ENCODE measurements at places on chromosomes 3 and 15.

DNA sequence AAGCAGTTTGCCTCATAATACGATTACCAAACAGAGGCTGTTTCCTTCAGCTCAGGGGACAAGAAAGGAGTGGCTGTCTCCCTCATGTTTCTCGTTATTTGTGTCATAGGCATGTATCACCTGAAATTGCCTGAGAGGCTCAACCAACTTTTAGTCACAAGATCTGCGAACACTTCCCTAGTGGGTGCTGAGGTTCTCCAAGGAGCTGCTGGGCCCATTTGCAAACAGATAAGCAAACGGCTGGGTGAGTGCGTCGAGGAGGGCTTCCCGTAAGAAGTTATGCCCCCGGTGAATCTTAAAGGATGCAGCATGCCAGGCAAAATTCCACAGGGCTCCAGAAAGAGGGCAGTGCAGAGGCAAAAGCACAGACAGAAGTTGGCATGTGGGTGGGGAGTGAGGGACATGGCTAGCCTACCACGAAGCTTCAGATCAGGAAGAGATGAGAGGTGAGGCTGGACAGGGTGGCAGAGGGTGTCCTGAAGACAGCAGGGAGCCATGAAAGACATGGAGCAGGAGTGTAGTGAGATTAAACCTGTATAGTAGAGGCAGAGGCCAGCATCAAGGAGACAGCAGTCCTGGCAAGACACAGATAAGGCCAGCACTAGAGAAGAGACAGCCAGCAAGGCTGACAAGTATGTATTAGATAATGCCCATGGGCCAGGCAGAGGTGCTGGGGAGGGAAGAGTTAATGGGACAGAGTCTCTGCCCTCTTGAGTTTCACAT, 4.0 kb upstream of the GP9 start:
- DNase-seq, result no peak

- no peak for DNase-seq
Observed at GRCh38 chr3:35929158-35929557, 289.8 kb downstream of the ARPP21 start.

DNA sequence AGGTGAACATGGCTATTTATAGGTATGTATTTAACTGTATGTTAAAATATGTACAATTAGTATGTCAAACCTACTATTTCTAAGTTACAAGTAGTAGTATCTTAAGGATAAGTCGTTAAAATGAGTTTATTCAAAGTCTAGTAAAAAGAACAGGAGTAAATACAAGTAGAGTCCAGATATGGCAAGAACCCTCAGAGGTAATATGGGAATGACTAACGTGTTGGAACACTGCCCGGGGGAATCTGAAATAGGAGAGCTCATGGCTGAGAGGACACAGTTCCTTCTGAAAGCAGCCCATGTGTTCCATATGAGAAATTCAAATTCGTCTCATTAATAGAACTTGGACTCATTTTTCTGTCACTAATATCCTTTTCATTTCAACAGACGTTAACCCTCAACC, 158.8 kb downstream of the CLSTN2 start:
- no peak for DNase-seq

DNA sequence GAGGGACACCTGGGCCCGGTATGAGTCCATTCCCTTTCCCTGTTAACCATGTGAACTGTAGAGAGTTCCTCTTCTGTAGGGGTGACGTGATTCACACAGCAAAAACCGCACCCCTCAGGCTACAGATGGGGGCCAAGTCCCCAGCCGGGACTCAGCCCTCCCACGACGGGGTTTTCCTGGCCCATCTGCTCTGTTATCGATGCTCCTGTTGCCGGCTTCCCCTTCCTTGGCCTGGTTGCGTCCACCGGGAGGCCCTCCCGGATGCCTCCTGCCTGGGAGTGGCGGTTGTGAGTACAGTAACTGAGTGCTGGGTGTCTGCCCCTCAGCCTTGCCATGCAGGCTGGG, 817 bp upstream of the PLXNA1 start:
- peak; percentile 47 for DNase-seq

DNA sequence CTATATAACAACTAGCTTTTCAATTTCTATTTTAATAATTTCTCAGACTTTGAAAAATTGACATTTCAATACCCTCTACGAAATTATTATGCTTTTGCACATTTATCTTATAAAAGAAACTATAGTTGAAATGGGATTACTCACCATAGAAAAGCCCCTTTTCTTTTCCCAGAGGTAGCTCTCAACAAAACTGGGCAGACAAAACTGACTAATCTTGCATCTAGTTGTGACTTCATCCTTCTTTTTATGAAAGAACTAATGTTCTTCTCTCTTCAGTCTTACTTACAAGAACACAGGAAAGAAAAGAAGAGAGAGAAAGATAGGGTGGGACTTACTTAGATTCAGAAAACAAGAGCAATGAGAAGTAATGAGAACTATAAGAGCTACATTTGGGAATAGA, 61.0 kb downstream of the GPR160 start:
- no peak for DNase-seq

- no peak for DNase-seq
Observed at GRCh38 chr3:125190786-125191185, 21.8 kb downstream of the SLC12A8 start.

- DNase-seq, result no peak
Observed at GRCh38 chr15:100645671-100646070, 43.3 kb downstream of the ASB7 start.

DNA sequence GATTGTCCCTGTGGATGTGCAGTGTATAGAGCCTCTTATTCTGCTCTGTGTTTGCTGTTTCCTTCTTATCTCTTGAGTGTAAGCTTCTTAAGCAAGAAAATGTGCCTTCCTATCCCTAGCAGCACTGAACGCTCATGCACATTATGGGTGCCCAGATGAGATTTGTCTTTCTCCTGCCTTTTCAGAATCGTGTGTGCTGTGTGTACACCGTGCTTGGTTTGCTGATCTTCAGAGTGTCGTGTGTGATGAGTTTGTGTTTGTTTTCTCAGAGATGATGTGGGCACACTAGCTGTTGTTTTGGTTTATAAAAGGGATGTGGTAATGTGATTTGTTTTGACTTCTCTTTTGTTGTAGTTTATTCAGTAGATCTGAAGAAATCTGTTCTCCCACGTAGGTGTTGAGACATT, 19.7 kb downstream of the GPR171 start:
- no peak for DNase-seq

DNA sequence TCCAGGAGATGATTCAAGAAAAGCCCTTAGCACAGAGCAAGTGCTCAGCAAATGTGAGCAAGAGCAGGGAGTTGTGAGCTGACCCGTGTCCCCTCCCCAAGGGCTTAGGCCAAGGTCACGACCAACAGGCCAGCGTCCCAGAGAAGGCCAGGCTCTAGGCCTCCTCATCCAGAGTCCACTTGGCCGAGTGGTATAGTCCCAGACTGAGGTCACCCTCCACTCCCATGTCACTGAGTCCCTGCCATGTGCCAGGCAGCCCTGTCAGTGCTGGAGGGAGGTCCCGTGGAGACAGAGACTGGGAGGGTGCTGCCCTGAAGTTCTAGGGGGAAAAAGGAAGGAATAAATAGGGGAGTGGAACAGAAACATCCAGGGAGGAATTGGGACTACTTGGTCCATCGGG, 44.0 kb downstream of the TPRA1 start:
- DNase-seq, result no peak

DNA sequence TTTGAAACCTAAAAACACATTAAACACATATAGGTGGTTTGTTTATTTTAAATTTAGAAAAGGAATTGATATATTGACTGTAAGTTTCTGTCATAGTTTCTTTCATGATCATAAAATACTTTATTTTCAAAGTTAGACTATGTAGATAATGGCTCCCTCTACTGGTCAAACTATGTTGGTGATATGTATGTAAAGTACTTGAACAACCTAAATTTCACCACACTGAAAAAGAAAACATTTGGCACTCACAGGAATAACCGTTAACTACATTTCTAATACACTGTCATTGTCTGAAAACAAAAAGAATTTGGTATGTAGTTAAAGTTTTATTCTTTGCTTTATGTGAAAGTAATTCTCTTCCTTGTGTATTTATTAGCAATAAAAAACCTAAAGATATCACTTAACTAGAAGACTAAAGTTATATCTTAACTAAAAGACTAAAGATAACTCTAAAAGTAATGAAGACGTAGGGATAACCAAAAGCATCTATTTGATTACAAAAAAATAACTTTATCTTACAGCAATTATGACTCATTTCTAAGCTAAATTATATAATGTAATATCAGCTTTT, 427.5 kb downstream of the VGLL3 start:
- DNase-seq, result no peak

DNA sequence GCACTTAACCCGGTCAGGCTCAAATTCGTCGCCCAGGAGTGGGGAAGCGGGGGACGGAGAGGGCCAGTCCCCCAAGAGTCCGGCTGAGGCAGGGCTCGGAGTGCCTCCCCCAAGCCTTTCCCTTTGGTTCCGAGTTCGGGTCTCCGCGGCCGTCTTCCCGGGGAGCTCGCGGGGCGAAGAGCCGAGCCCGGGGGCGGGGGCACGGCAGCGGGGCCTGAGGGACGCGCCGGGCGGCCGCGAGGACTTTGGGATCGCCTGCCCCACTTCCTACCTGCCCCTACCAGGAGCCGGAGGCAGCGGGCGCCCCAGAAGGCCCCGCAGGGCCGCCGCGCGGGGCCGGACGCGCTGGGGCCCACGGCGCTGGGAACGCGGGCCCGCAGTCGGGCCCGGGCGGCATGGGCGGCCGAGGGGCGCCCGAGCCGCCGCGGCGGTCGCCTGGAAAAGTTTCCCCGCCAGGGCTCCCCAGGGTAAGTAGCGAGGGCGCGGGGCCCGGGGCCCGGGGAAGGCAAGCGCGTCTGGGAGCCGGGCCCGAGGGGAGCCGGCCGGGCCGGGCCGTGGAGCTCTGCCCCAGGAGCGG, 2.8 kb downstream of the FURIN start:
- no peak for DNase-seq

GRCh38 chr3:25781145-25781757, 2.0 kb downstream of the NGLY1 start:
- no peak for DNase-seq

GRCh38 chr3:144879701-144880100, 908.1 kb downstream of the DIPK2A start:
- DNase-seq, result no peak

DNA sequence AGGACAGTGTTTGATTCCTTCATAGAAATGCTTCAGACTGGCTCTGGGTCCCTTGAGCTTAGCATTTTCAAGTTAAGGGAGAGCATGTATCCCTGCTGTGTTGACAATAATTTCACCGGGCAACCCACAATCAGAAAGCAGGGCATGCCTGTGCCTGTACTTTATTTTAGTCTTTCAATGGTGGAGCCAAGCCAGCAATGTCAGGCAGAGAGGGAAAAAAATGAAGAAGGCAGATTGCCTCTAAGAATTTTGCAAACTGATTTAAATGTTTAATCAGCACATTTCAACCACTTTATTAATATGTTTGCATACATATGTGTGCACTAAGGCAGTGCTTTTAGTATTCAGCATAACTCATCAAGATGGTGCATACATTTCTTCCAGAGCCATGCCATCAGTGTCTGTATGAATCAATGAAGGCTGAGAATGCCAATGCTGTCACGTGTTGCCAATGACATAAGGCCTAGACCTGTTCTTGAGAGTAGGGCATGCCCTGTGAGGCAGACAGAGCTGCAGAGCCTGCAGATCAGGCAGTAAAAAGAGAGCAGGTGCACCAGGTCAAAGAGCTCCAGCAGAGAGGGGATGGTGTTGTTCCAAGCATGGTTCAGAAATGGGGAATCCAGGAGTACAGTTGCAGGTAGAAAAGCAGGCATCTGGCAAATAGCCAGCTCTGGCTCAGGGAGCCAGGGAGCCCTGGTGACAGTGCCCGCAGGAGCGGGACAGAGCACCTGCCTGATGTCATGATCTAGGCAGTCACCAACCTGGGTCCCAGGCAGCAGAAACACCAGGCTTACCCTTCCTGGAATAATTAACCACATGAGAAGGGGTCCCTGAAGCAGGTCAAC, 508.5 kb downstream of the GABRG3 start:
- no peak for DNase-seq

GRCh38 chr15:43267439-43267838, 711 bp upstream of the TGM5 start:
- no peak for DNase-seq

DNA sequence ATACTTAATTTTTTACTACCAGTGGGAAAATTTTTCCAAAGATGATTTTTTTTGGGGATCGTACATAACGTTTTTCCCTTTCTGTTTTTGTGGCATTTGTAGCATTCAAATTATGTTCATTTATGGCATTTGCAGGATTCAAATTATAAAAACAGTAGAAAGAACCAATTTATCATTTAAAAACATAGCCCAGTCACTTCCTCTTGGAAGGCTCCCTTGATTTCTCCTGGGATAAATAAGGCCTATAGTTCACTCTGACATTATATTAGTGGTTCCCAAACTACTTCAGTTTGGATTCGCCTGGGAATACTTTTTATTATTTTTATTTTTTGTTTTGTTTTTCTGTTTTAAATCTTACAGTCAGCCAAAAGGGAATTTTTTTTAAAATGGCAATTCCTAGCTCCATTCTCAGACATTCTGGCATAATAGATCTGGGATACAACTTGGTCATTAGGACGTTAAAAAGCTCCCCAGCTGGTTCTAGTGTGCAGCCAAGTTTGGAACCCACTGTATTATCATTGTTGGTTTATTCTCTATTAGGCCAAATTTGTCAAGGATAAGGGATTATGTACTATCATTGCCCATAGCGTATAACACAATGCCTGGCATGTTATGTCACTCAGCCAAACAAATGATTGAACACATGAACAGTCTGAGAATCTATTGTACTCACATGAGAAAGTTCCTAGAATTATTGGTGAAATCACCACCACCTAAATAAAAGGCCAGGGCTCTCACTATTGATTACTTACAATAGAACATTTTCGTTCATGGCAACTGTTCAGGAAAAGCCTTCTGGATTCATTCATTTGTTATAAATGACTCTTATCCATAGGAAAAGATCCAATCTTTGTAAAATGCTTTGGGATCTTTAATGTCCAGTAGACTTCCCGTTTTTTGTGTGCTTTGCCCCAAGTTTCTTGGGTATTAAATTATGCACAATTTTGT, 28.9 kb downstream of the RARB start:
- DNase-seq, result no peak

GRCh38 chr3:45783667-45784066, 12.7 kb downstream of the SLC6A20 start:
- no peak for DNase-seq

DNA sequence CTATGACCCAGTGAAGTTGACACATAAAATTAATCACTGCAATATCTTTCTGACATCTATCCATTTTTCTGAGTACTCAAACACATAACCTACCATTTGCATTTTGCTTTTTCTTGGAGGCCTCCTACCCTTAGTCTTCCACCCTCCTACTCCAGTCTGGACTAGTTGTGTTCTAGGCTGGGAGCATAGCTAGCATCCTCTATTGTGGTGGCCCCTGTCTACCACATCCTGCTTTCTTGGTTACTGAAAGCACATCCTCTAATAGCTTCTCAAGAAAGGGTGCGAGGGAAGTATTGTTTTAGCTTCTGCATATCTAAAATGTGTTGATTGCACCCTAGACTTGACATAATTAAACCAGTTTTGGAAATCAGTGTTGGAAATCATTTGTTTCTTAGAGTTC, 176.5 kb downstream of the THSD4 start:
- no peak for DNase-seq

GRCh38 chr3:119494597-119494996, 3.8 kb upstream of the TIMMDC1 start:
- no peak for DNase-seq

All from KG1 (cell line).